Stomach (tissue), 19 donors: ENCODE measurements at places on chromosomes 5 and 9. TPM values are rescaled to one million over a fixed set of nuclear protein-coding genes. Genes with fewer than 3 reads are reported as not detected.

Gene SLC25A25
- 36.4 TPM for total RNA-seq

Gene IFNB1
- not detected for total RNA-seq

GRCh38 chr9:81850724-81851123 lies 77.5 kb upstream of the SPATA31D4 start:
- H3K27ac ChIP-seq, result no peak overlapping the region
- no peaks in the 10 kb centered on the region for H3K36me3 ChIP-seq
- no peaks in the 10 kb centered on the region for H3K4me1 ChIP-seq

Gene PDCD1LG2
- 2.3 TPM for total RNA-seq

Gene LCN15
- not detected for total RNA-seq

Gene F2RL2
- total RNA-seq, result 4.6 TPM

- DNase-seq, result peak; percentile 82
- peaks cover 37% of the 10 kb centered on the region for H3K4me1 ChIP-seq
- H3K36me3 ChIP-seq, result no peaks in the 10 kb centered on the region
These were observed 1.9 kb upstream of the FST start for GRCh38 chr5:53478411-53479044.
